ENCODE measurements at places on chromosomes 7 and 10. TPM values are rescaled to one million over a fixed set of nuclear protein-coding genes. Genes with fewer than 3 reads are reported as not detected.

The CPXM2 gene
- total RNA-seq = 169 TPM

DNA sequence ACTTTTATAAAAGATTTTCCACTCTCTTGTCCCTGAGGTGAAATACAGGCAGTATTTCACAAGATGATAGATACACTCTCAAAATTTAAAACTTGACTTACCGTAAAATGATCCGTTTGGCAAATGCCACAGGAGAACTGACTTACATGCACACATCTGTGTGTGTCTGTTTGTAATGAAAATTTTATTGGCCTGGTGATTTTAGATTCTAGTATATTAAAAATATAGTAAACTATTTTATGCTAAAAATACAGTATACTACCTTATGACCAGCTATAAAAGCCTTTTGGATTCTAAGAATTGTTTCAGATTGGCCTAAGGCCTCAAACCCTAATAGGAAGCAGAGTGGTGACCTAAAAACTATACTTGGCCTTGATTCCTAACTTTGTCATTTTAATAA is 362.7 kb downstream of the IPMK start:
- DNase-seq = no peak

- DNase-seq = no peak
These were observed 68.9 kb downstream of the PHTF2 start for GRCh38 chr7:77867537-77867865.

DNA sequence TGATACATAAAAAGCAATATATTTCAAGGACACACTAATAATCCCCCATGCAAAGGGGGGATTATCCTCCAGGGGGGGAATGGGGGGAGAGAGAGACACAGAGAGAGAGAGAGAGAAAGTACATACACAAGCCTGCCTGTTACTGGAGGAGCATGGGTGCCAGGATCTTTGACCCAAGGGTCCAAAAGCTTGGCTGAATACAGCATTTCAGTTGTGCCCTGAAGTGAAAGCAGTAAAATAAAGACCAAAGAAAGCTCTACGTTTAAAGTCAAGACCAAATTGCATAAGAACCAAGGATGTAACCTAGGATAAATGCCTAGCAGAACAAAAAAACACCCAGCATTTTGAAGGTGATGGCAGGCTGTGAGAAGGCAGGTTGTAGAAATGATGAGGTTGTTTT is 27.8 kb upstream of the ITGB8 start:
- DNase-seq = no peak

The SNX13 gene
- total RNA-seq = 44.9 TPM

DNA sequence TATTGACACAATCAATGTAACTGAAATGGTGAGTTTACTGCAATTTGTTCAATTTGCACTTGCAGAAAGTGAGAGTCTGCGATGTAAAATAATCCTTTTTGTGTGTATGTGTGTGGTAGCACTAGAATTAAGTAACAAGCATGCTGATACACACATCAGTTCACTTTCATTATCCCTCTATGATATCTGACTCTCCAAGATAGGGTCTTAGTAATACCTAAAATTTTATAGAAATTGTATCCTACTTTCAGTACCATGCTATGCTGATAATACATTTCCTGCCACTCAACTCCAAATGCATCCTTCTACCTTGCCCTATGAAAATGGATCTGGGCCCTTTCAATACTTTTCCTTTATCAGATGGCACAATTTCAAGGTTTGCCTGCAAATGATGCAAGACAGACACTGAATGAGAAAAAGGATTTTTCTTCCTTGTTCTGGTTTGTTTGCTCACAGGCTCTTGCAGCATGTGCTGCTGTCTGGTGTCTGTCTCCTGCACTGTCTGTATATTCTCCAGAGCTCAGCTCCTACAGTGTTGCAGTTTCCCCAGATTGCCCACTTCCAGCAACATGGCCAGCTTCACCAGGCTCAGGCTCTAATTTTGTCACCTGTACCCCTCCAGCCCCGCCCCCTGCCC is 297.9 kb upstream of the HGF start:
- no peak for DNase-seq

GRCh38 chr7:88040694-88041093 is 106.6 kb downstream of the ADAM22 start:
- DNase-seq = no peak

DNA sequence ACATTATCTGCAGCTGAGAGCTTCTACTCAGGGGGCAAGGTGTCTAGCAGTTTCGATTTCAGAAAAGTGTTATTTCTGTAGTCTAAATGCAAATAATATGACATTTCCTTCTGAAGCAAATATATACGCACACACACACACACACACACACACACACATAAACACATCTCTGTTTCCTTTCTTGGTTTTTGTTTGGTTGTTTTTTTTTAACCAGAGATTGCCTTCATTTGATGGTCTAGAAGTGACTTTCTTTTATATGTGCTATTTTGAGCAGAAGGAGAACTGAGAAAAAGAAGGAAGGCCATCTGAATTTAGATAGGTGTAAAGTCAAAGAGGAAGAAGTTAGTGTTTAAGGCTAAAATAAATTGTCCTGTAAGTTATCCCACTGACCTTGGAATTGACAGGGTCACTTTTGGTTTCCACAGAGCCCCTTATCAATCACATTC is 142.2 kb downstream of the TRIL start:
- no peak for DNase-seq
